ENCODE measurements at places on chromosomes 2 and 18.

DNA sequence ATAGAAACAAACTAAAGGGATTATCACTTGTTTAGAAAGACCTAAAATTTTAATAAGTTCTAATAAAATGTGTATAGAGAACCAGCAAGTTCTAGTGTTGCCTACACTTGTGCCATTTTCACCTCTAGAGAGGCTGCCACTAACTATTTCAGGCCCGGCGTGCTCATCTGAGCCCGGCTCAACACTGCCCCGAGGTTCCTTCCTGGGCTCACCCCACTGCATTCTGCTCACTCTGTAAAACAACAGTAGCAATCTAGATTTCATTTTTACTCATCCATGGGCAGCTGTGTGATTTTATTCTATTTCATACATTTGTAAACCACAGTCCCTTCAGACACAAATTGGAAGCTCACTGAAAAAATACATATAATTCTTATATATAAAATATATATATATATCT lies 253.2 kb downstream of the L3MBTL4 start:
- no peak for DNase-seq

DNA sequence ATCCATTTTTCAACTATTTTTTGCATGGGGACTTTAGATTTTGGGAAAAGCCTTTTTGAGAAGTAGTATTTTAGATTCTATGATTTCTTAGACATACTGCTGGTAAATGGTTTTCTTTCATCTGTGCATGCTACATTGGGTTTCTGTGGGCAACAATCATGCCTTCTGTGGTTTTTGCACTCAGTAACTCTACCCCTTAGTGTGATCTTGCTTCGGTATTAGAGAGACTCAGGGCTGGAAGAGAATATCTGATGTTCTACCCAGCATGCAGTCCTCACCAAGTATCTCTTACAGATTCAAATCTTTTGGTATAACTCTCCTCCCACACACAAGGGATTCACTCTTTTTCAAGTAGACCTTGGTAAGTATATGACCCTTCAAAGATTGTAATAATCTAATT lies 183.0 kb downstream of the PMAIP1 start:
- DNase-seq, result no peak

- no peak for DNase-seq
Measured at GRCh38 chr2:9424447-9425164, 1.2 kb downstream of the CPSF3 start.

DNA sequence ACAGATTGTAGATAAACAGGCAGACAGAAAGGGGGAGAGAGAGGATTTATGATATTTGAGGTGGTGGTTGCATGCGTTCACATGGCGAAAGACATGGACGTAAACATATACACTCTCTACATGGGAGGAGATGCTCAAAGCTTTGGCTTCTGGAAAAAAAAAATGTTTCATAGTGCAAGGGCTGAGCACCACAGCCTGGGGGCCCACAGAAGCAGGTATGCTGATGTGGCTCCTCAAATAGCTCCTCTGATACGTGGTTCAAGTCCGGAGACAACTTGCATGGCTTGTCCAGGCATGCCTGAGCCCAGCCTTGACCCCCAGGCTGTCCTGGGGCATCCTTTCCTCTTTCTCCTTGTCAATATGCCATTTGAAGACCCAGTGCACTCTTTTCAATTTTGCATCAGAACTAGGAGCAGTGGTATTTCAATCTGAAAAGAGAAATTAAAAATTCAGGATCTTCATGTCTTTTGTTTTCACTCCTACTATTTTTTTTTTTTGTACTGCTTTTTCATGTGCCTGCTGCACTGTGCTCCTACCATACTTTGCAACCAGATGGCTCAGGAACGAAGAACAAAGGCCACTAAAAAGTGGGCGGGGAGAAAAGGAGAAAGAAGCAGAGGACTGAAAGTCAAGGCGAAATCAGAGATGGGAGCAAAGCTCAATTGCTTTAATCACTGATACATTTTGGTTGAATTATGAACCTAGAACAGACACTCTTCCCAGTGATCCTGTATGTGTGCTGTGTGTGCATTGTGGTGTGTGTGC lies 495.7 kb upstream of the TCF4 start:
- no peak for DNase-seq

DNA sequence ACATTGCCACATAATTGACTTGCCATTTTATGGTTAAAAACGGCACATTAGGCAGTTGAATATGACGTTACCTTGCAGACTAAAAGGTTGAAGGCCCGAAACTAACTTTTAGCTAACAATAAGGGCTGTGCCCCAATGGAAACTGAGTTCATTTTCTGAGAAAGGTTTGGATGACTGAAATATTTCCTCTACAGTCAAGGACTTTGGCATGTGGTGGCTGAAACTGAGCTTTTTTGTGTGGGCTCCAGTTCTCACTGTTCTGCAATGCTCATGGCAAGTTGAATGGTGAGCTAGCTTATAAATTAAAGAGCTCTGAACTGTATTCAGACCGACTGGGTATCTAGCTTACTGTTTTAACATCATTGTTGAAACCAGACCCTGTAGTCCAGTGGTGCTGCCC lies 23.8 kb upstream of the TXNDC2 start:
- no peak for DNase-seq

All from activated CD4-positive, alpha-beta T cell treated with anti-CD3 and anti-CD28 coated beads, Interleukin-2, amount 50 U/mL, for 1 hour (primary cell).